LoVo (cell line): ENCODE measurements at places on chromosomes 1 and 21.

GRCh38 chr1:70051926-70052325 lies 153.5 kb downstream of the LRRC40 start:
- no peak for DNase-seq

GRCh38 chr1:22704440-22705067 lies 6.1 kb upstream of the EPHB2 start:
- peak; percentile 83 for DNase-seq

GRCh38 chr1:149923626-149924025 lies 4.0 kb downstream of the SF3B4 start:
- DNase-seq: no peak

DNA sequence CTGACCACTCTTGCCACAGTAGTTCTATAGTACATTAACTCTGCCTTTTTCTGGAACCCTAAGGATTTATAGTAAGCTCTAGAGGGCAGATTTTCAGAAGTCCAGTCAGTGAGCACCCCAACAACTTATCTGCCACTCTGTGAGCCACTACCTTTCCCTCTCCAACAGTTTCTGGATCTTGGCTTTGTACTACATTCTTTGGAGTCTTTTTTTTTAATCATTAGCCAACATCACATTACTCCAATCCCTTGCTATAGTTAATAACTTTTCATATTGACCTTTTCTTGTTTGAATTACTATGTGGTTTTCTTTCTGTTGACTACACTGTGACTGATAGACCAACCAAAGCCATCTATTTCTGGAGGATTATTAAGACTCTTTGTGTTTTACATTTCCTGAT lies 1596.7 kb upstream of the PRMT6 start:
- DNase-seq: no peak

DNA sequence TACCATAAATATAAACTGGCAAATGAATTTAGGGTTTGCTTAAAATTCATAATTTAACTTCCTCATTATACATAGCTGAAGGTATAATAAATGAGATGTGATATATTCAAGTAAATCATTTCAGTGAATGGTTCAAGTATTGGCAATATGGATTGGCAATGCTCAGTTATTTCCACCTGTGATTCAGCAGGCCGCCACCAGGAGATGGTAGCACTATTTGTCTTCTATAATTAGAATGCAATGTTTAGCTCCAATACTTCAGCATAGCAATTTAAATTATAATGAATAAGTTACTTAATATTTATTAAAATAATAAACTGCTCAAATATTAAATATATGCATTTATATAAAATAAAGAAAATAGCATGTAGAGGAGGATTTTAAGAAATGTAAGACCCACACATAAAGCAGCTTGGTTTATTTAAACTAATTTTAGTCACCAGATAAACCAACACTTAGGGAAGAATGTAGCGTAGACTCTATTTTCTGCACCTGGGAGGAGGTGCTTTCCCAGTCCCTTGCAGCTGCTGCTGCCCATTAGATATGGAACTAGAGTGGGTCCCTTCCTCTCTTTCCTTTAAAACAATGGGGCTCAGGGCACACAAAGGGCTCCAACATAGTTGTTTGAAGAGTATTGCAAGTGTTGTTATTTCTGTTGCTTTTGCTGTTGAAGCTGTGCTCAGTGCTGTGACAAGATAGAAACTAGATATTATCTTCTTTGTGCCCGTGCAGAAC lies 62.1 kb downstream of the PLPPR4 start:
- DNase-seq: no peak

- DNase-seq: no peak
These were observed 3.6 kb upstream of the OTUD3 start for GRCh38 chr1:19878637-19878985.

GRCh38 chr21:36030581-36031189 lies 29.6 kb downstream of the SETD4 start:
- no peak for DNase-seq

- no peak for DNase-seq
These were observed 114.3 kb downstream of the EPHB2 start for GRCh38 chr1:22824975-22825374.

GRCh38 chr1:212042436-212042835 lies 6.9 kb downstream of the DTL start:
- DNase-seq: no peak

GRCh38 chr1:9438431-9439073 lies 100.7 kb upstream of the SLC25A33 start:
- DNase-seq: no peak

DNA sequence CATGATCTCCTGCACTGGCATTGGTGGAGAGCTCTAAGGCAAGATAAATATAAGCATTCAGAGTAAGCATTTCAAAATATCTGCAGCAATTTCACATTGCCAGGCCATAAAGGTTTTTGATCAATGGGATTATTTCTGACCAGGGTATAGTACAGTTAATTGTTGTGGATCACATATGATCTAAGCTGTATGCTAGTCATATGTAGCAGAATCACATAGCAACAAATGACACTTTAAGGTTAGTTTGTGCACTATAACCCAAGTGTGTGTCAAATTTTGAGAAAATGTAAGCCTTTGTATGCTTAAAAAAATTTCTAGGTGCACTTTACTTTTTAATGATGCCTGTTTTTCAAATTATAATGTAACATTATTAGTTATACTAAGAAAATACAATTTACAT lies 386.0 kb upstream of the ADAMTS5 start:
- DNase-seq: no peak

DNA sequence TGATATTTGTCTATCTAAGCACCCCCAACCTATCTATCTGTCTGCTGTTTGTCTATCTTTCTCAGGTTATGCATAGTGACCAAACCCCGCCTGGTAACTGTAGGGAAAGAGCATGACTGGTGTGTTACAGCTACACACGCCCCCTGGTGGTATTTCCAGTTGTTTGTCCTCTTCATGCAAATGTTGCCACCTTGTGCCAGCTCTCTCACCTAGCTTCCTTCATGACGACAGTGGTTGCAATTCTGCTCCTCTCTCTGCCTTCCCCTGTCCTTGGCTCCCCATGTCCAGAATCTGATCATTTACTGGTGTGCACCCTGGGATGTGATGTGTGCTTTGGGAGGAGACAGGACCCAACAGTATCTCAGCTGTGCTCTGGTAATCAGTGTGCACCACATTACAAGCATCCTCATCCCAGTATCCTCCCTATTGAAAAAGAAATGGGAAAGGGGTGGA lies 8.1 kb upstream of the INKA2 start:
- DNase-seq: peak; percentile 88

GRCh38 chr1:5399771-5400170 lies 592.5 kb downstream of the NPHP4 start:
- DNase-seq: no peak

DNA sequence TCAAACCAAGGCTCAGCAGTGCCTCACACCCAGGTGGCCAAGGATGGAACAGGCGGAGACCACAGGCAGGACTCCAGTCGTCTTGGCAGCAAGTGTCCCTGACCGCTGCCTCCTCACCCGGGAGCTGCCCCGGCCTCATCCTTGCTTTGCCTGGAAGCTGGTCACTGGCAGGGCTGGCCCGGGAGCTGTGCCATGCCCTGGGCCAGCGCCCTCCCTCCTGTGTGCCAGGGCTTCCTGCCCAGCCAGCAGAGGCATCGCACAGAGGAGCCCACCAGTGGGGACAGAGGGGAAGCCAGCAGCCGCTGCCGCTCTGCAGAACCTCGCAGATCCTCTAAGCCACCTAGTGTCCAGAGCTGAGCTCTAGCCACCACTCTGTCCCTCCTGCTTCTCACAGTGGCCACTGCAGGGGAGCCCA lies 7.8 kb downstream of the CASZ1 start:
- no peak for DNase-seq

- DNase-seq: no peak
These were observed 65.6 kb upstream of the PLA2G4A start for GRCh38 chr1:186763107-186763506.

GRCh38 chr1:210597555-210598134 lies 268.9 kb downstream of the HHAT start:
- DNase-seq: no peak

GRCh38 chr1:165650981-165651625 lies 20.1 kb downstream of the MGST3 start:
- DNase-seq: no peak

GRCh38 chr21:41643246-41643966 lies 123.4 kb downstream of the RIPK4 start:
- no peak for DNase-seq

GRCh38 chr1:34876406-34876805 lies 16.9 kb upstream of the SMIM12 start:
- no peak for DNase-seq

DNA sequence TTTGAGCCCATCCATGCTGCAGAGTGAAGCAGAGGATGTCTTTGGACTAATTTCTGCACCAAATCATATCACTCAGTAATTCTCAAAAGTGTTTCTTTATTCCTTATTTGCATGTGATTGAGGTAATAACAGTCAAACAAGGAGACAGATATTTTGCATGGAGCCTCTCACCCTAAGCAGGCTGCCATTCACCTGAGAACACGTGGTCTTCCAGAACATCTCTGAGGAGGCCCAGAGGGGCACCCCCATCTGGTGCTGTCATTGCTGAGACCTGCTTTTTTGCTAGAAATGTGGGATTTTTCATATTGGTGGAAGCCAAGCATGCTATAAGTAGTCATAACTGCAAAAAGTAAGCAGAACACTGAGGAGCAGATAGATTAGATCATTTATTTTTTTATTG lies 7.7 kb downstream of the SLC37A1 start:
- no peak for DNase-seq

- no peak for DNase-seq
These were observed 293.9 kb downstream of the GRIK1 start for GRCh38 chr21:29645666-29646553.

GRCh38 chr1:113984710-113985109 lies 5.4 kb downstream of the OLFML3 start:
- DNase-seq: no peak
